Renal cortex interstitium (tissue), 15 donors: ENCODE measurements at places on chromosomes 6 and 20. TPM values are rescaled to one million over a fixed set of nuclear protein-coding genes. Genes with fewer than 3 reads are reported as not detected.

DNA sequence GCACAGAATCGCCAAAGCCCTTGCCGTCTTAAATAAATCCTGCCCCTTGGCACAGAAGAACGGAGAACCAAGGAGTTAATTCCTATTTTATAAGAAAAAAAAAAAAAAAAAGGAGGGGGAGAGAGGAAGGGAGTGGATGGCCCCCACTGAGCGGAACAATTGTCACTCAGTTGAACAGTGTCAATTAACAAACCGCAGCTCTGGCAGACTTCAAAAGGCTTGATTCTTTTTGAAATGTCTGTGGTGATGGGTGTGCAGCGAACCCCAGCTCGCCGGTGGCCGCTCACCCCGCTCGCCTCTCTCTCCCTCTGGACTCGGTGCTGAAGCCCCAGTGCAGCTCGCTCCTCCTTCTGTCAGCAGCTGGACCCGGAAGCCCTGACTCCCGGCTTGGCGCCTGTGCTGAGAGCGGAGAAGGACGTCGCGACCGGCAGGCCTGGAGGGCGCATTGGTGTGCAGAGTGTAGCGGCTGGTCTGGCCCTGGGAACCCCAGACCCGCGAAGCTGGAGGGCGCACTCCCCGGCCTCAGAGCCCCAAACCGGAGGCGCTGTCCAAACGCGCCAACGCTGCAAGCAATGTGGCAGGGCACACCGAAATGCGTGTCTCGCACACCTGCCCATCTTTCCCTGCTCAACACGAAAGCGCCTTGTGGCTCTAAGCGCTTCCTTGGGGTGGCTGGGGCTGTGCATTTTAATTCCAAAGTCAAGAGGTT lies 3.4 kb downstream of the LINC00237 start:
- no peak for DNase-seq

DNA sequence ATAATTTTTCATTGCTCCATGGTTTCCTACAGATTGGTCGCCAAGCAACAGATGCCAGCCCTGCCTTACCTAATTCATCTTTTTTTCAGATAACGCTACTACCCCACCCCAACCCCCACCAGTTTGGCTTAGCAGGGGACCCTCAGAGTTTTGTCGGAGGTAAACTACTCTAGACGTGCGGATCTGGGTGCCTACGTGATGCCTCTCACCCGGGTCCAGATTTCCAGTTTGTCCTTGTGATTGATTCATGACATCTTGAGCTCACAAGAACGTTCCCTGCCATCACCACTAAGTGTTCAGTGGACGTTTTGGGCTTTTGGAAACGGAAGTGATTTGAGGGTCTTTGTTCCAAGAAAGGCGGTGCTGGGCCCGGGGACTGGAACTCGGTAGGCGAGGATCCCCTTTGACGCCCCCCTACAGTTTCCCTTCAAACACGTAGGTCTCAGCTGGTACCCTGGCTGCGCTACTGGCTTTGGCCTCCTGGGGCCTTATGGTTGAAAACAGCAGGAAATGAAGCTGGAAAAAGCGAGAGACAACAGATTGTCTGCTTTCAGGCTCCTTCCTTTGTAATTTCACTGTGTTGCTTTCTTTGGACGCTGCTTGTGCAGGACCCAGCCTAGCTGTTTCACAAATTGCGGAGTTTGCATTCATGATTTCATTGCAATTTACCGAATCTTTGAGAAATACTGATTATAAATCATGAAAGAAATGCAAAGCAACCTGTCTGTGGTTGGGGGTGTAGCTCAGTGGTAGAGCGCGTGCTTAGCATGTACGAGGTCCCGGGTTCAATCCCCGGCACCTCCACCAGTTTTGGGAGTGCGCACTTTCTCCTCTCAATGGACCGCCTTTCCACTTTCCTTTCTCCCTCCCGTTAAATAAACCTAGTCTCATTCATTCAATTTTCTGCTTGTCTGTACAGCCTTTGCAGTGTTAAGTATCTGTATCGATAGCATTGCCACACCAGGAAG lies 81.0 kb downstream of the GPX5 start:
- DNase-seq = no peak

SLC12A5 gene
- polyA plus RNA-seq = 2.5 TPM

GRCh38 chr6:121399966-121400365 lies 35.5 kb upstream of the GJA1 start:
- no peak for DNase-seq

CSTF1 gene
- polyA plus RNA-seq = 43.6 TPM

GRCh38 chr6:18493382-18493891 lies 106.3 kb downstream of the RNF144B start:
- DNase-seq = no peak

DNA sequence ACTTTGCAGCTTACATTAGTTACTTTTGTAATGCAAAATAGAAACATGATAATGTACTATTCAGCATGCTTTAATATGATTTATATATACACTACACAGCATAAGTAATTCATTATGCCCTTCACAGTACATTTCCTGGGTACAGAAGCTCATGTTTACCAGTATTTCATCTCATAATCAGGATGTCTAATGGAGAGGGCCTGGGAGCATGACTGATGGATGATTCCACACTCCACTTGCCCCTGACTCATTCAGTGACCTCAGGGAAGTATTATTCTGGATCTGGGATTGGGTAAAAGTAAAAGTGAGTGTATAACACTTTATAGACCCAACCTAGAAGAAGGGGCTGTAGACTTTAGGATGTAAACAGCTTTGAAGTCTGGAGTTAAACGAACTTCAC lies 31.4 kb upstream of the BACH2 start:
- DNase-seq = no peak

DNA sequence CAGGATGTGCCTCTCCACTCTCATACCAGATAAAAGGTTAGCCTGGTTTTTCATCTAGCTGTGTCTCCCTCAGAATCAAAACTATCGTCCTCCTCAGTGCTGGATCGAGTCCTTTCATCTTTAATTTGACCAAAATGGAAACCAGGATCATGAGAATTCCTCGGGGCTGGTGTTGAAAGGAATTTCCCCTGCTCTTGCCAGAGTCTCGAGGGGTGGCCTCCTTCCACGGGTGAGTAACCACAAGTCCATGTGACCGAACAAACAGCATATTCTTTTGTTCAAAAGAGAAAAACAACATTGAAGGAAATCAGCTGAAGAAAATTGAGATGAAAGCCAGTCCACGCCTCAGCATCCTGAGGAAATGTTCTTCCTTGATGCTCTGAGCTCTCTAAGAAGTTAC lies 165.9 kb upstream of the CDYL start:
- no peak for DNase-seq

DNA sequence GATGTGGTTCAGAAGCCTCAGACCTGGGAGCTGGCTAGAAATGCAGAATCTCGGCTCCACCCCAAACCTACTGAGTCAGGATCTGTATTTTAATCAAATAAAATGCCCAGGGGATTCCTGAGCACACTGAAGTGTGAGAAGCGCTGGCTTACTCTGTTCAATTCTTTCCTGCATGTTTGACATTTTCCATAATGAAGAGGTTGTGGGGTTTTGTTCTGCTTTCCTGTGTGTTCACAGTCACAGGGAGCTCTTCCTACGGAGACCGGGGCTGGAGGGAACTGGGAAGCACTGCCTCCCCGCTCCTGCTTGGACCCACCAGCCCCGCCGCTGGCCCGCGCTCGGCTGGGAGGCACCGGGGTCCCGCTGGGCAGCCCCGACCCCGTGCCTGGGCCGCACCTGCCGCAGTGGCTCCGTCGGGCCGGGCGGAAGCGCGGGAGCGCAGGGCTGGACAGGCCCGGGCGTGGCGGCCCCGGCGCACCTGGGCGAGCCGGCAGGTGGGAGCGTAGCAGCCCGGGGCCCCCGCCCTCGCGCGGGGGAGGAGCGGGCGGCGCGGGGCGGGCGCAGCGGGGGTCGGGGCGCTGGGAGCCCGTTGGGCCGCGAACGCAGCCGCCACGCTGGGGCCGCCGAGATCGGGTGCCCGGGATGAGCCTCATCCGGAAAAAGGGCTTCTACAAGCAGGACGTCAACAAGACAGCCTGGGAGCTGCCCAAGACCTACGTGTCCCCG lies at the start of gene MAPK13:
Gene MAPK13, plus strand, starts transcription at position 573 of the 726 bp plus-strand sequence. Its CDS starts 70 bp downstream, at position 643.
- DNase-seq = no peak

DNA sequence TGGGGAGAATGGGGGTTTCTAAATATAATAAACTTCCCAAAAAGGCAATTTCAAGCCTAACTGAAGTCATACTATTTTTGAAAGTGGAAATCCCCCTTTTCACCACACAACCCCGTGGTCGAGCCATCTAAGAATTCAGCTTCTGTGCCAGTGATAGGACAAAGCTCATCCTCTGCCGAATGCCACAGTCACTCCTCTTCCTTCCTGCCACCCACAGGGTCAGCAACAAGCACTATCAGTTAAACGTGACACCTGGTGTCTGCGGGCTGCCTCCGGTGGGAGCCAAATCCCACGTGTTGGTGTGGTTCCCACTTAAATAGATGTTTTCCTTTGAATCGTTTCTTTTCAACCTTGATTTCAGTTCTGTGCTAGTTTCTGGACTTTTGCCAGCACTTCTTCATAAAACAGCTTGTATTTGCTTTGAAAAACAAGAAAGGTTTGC lies 60.7 kb downstream of the TNFAIP3 start:
- DNase-seq = no peak
